ENCODE measurements at places on chromosomes 7 and 10.

DNA sequence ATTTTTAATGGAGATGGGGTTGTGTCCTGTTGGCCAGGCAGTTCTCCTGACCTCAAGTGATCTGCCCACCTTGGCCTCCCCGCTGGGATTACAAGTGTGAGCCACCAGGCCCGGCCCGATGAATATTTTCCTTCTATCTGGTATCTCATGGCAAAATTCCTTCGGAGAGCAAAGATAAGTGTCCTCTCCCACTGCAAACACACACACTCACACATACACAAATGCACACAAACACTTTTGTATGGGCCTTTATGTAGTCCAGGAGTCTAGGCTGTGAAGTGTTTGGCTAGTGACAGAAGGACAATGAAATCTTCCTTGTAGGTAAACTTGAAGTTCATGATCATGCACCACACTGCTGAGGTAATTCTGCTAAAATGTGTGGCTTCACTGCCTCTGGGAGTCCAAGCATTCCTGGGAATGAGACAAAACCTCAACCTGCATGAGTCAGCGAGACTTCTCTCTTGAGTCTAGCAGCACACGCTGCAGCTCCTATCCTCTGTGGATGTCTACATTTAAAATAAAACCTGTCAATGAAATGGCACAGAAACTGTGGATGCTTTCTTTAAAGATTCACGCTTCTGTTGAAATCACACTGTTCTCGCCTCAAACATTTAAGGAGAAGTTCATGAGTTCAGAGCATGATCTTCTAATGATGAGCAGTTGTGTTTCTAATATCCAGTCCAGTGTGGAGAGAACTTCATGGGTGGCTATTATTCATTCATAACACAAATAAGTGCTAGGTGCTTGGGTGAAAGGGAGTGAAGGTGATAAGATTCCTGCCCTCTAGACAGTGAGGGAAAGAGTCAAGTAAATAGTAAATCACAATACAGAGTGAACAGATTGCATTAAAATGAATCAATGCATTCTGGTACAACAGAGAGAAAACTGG lies 96.5 kb downstream of the NRP1 start:
- DNase-seq: no peak

DNA sequence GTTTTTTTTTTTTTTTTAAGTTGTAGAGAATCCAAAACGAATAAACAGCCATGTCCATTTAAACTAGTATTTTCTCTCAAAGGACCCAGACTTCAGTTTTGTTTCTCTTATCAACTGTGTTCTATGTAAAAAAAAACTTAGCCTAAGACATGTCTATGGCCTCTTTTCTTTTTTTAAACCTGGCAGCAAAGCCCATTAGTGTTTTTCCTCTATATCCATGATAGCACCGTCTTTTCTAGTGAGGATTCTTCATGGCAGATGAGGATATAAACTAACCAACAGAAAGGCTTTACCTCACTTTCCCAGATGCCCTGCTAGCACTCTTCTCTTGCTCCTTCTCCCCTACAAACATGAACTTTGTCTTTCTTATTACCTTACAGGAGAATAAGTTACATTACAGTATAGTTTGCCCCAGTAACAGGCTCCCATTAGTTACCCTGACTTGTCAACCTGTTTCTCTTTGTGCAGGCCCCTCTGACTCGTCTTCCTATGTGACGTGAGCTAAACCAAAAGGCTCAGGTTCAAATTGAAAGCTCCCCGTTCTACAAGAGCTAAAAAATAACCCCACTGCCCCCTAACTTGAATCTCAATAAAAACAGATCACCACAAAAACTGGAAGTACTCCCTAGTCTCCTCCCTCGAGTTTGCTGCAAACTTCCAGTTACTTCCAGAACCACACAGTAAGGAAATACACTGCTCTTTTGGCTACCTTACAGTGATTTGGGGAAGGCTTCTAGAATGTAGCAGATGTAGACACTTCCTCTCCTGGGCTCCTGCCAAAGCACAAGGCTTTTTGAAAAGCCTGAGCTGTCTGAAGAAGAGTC lies 20.1 kb downstream of the P4HA1 start:
- DNase-seq: peak; percentile 73

DNA sequence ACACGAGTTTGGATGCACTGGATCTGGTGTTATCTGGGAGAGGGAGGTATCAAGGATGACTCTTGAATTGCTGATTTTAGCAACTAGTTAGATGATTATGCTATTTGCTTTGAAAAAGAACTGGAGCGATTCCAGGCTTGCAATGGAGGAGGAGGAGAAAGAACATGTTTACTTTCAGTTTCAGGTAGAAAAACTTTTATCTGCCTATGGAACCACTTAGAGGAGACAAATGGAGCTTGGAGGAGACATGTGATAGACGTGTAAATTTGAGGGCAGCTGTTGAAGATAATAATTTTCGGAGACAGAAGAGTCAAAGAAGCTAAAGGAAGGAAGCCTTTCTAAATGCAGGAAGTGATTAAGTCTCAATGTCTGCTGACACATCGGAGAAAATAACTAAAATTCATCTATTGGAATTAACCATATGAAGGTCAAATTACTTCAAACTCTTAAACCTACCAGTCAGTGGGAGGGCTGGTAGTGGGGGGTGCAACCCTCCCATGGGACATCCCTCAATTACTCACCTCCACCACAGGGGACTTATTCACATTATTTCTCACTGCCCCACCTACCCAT lies 56.4 kb upstream of the GNAI1 start:
- DNase-seq: no peak

- no peak for DNase-seq
Measured at GRCh38 chr10:69124563-69125268, 738 bp downstream of the VPS26A start.

DNA sequence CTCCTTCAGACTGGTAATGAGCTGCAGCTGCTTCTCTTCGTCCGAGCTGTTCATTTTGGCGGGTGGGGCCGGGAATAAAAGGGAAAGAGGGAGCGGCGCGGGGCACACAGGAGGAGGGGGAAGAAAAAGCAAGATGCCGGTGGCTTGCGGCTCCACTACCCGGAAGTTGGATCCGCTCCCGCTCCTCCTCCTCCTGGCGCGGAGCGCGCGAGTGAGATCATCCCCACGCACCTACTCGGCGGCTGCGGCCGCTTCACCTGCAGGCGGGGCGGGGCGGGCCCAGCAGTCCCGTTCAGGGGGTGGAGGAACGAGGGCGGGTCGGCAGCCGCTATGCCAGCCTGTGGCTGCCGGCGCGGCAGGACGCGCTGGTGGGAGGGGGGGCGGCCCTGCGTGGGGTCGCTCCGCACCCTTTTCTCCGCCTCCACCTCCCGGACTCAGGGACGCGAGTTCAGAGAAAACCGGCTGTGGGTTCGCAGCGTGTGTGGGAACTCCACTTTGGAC lies at the start of gene SHTN1:
TSS of gene SHTN1 (minus strand) at position 162 of the 501 bp plus-strand sequence. CDS start at position 54, 108 bp downstream.
- DNase-seq: peak; percentile 36

DNA sequence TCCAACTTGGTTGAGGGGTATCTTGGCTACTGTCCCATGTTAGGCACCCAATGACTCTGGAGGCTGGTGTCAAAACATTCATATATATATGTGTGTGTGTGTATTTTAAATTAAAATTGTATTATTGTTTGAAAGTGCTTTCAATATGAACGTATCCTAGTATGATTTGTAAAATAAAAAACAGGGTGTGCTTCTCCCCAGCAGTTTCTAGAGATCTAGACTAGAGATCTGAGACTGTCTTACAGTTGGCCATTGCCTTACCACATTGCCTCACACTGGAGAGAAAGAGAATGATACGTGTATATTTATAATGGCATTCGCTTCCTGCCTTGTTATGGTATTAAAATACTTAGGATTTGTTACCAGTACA lies 1.2 kb downstream of the BAG3 start:
- DNase-seq: peak; percentile 3

- no peak for DNase-seq
Measured at GRCh38 chr10:12974078-12974477, 27.4 kb downstream of the CCDC3 start.

GRCh38 chr10:33100781-33101391 lies 142.9 kb upstream of the ITGB1 start:
- no peak for DNase-seq

GRCh38 chr10:119365773-119366599 lies 158.6 kb downstream of the GRK5 start:
- no peak for DNase-seq
